ENCODE measurements at places on chromosomes 5 and 9.

- DNase-seq: no peak
Observed at GRCh38 chr9:37639841-37640240, 10.9 kb upstream of the FRMPD1 start.

- DNase-seq: no peak
Observed at GRCh38 chr5:5021436-5021835, 118.7 kb upstream of the ADAMTS16 start.

- DNase-seq: no peak
Observed at GRCh38 chr9:68552700-68553476, 12.2 kb upstream of the TMEM252 start.

GRCh38 chr5:60208716-60209115, 315.2 kb upstream of the PDE4D start:
- DNase-seq: no peak

DNA sequence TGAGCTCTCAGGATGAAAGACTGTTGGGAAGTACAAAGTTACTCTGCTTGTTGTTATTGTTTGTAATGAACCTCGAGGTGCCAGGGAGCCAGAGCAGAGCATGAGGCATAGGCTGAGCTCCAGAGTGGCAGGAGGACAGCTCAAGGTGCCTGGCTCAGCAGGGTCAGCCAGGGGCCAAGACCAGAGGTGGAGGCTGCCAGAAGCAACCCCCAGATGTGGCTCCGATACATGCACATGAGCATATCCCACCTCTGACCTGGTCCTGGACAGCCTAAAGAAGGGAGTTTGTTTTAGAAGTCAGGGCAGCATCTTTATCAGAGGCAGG, 105.6 kb downstream of the PSD2 start:
- no peak for DNase-seq

DNA sequence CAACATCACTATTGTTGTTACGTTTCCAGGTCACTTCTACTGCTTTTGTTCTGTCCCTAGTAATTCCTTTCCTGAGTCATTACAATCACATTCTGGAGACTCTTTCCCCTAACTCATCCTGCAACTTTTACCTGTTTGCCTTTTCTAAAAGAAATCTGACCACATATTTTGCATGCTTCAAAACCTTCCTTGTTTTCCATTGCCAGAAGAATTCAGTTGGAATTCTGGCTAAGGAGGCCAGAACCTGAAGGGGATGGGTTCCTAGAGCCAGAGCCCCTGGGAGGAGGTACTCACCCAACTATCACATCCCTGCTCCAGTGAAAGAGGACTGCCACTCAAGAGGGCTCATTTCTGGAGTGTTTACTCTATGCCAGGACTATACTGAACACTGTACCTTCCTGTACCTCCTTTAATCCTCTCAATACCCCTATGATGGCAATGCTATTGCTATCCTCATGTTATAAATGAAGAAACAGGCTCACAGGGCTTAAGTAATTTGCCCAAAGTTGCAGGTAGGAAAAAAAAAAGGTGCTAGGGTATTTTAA, 42.8 kb upstream of the MAST4 start:
- DNase-seq: no peak
